ENCODE measurements at places on chromosomes 2 and 18.
A peak's percentile ranks its signal among the peaks of the same experiment; 100 is the strongest.

DNA sequence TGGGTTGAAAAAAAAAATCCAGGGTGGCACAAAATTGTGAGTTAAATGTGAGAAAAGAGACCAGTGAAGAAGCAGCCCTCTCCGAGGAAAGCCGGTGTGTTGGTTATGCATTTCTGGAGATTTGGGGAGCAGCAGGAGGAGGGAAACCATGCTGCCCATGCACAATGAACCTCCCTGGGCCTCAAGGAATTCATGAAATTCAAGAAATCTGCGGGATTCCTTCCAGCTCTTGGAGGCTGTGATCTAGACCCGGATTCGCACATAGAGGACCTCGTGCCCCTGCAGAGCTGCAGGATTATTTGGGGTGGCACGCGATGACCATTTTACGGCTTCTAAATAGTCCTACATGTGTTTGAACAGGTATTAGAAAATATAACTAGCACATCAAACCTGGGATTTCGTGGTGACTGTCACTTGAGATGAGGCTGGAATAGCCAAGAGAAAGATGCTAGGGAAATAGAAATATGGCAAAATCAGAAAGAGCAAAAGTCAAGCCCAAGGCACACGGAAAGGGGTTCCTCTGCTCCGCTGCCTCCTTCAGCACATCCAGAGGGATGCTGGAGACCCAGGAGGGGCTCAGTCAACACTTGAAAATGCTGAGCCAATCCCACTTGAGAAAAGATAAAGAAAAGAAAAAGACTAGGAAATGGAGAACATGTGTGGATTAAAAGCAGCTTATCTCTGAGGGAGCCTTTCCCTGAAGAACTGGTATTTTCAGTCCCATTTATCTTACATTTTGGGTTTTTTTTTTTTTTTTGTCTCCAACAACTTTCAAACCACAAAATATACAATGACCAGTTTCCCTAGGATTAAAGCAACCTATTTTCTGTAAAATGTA, 22.0 kb downstream of the KCTD1 start:
- DNase-seq: no peak

DNA sequence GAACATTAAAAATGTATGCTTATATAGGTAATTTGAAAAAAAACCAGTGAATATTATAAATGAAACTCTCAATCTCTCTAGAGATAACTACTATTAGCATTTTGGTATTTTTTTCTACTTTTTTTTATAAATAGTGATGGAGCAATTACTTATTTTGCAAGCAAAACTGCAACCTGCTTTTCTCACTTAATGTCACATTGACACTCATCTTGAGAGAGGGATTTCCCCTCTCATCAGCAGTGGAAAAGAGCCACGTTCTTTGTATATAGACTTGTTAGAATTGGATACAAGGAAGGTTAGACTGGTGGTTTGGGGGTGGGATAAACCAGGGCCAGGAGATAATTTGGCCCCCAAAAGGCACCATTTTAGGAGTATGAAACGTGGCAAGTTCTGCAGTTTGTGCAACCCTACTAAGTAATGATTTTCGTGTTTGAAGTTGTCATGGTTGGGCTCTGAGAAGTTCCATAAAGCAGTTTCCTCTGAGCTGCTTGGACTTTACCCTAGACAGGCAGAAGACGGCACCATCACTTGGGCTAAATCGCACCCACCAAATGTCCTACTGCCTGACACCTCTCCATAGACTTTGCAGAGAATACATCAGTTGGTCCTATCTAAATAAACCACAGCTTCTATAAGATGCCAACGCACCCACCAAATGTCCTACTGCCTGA, 194.0 kb downstream of the ACTR3 start:
- no peak for DNase-seq

DNA sequence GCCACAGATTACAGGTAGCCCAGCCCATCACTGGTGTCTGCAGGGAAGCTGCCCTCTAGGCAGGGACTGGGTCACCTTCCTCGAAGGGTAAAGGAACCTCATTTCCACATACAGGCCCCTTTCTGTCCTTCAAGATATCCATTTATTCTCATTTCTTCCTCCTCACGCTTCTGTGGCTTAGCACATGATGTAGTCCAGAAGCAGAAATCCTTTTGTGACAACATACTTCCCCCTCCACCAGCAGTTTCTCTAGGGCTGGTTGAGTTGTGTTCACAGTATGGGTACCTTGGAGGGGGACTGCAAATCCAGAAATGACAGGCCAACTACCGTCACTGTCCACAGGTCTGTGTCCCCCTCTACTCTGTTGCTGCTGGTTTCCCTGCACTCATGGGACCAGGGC, 364.9 kb downstream of the ANAPC1 start:
- no peak for DNase-seq

DNA sequence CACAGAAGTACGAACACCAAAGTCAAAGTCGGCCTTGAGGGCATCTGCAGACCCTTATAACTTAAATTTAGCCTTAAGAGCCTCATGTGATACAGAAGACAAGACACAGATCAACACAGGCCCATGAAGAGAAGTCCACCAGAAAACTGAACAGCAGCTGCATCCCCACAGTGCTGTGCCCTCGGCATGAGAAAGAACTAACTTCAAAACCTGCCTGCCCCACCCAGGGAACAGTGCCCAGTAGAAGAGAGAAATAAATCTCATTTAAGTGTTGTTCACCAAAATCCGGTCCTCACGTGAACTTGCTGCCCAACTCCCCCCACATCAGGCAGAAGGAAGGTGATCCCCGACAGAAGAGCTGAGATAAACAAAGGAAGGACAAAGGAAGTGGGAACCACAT, 73.7 kb downstream of the PXDN start:
- no peak for DNase-seq

DNA sequence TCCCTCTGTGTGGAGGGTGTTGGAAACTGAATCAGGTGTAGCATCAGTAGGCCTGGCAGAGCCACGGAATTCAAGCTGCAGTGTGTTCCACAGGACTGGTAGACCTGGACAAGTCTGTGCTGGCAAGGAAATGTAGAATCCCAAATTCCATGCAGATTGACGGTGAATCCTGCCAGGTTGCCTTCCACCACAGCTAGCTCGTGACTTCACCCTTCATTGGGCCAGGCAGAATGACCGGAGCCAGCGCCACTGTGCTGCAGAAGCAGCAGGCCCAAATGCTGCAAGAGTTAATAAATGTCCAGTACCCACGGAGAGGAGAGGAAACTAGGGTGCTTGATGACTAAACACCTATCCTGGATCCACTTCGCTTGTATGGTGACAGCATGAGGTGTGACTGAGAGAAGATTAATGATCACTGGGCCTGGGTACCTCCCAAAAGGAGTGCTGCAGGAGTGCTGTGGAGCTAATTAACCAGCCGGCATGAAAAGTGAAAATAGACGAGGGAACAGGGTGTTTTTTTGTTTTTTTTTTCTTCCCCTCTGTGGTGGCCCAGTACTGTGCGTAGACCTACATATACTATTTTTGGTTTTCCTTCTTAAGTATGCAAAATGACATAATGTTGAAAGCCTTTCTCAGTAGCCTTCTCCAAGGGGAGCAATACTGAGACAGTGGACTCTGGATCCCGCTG, 122.2 kb downstream of the TANC1 start:
- DNase-seq: no peak

GRCh38 chr2:217356781-217357180, 496.9 kb upstream of the TNP1 start:
- DNase-seq: no peak

DNA sequence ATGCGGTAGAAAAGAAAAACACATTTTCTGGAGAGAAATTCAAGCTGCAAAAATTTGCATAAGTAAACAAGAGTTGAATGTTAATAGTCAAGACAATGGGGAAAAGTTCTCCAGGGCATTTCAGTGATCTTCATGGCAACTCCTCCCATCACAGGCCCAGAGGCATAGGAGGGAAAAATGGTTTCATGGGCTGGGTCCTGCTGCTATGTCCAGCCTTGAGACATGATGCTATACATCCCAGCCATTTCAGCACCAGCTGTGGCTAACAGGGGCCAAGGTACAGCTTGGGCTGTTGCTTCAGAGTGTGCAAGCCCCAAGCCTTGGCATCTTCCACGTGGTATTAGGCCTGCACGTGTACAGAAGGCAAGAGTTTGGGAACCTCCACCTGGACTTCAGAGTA, 118.6 kb upstream of the DLGAP1 start:
- DNase-seq: no peak

DNA sequence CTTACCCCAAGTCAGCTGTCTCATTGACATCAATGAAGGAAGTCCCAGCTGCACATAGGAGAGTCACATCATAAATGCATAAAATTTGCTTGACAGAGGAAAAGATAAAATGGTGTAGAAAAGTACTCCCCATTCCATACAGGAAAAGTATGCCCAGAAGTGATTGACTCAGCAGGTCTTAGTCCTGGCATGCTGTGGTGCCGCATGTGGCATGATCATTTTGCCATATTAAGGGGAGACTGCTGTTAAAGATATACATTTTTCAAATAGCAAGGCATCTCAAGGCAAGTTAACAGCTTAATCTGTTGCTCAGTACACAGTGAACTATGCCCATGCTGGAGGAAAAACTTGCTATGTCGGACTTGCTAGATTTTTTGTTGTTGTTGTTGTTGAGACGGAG, 8.1 kb downstream of the COPS7B start:
- no peak for DNase-seq

DNA sequence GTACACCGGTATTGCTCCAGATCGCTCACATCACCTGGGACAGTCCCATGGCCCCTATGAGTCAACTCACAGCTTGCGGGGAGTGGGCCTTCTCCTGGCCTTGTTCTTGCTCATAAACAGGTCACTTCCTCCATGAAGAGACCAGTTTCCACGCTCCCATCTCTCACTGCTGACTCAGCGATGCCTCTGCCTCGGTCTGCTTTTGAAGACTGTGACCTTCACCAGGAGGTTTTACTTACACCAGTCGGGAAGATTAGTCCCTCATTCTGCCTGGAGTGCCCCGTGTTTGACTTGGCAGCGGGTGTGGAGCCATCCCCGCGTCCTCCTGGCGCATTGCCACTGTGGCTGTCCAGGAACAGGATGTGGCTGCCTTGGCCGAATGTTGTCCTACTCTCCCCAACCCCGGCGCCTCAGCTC, 159.8 kb downstream of the RHBDD1 start:
- no peak for DNase-seq

DNA sequence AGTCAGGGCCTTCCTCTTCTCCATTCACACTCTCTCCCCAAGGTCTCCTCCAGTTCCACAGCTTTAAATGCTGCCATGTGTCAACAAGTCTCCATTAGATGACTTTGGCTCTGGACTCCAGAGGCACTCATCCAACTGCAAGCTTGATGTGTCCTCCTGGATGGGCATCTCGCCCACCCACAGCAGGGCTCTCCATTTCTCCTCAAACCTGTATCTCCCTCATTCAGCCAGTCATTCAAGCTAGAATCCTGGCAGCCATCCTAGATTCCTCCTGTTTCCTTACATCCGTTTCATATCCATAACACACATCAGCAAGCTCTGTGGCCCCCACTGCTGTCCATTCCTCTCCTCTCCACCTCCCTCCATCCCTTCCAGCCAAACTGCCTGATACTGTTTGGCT, 88.4 kb upstream of the AFF3 start:
- no peak for DNase-seq

- DNase-seq: no peak
These were observed 256.4 kb upstream of the NETO1 start for GRCh38 chr18:73124175-73124574.

DNA sequence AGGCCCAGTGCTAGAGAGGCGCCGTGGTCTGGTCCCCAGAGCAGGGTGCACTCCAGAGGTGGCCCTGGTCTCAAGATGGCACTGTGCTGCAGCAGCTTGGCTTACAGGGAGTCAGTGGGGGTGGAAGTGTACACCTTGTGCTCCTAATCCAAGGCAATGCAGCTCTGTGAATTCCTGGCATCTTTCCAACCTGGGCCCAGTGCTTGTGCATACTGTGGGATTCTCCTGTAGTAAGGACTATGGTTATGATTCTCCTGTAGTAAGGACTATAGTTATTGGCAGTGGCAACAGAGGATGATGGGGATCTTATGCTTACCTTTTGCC, 616.7 kb upstream of the REG3G start:
- no peak for DNase-seq

DNA sequence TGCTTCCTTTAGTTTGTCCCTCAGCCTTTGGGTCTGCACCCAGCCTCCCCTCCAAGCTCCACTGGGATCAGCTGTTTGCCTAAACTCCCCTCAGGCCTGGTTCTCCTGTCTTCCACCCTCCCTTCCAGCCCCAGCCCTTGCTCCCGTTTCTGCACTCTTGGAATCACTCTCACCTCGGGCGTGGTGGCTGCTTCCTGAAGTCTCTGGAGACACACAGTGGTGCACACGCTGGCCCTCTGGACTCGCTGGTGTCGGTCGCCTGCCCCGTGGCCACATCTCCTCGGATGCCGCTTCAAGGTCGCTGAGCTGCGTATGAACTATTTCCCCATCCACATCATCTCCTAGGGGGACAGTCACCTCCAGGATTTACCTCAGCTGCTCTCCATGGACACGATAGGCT, 46.3 kb downstream of the PSMG2 start:
- no peak for DNase-seq

DNA sequence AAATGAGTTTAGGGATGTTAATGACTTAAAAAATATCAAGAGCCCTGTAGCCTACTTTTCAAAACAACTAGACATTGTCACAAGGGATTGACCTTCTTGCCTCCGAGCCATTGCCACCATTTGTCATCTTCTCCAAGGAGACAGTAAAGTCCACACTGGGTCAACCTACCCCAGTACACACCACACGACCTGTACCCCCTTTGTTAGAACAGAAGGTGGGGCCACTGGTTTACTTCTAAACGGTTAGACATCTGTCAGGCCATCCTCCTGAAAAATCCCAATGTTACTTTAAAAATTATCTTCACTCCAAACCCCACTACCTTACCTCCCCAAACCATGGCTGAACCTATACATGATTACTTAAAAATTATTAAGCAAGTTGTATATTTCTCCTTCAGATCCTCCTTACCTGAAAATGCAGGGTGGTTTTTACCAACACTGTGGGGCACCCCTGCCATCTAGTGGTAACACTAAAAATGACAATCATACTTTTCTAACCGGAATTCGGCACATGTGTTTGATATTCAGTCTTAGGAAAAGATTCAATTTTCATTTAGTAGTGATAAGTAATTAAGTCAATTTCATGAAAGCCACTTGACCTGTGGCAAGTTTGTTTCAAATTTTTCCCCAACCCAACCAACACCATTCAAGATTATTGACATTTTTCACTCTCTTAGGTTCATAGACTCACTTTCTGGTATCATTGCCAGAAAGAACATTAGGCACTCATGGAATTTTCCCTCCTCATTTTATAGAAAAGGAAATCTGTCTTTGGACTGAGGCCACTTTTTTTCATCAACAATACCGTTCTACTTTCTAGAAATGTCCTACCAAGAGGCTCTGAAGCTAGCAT, 265.3 kb upstream of the PKDCC start:
- peak; percentile 51 for DNase-seq

GRCh38 chr2:27250652-27251379, 12.0 kb downstream of the SLC30A3 start:
- DNase-seq: no peak
